ENCODE measurements at places on chromosomes 7 and 10.

GRCh38 chr7:24498439-24498838, 74.8 kb upstream of the PALS2 start:
- no peak for DNase-seq

DNA sequence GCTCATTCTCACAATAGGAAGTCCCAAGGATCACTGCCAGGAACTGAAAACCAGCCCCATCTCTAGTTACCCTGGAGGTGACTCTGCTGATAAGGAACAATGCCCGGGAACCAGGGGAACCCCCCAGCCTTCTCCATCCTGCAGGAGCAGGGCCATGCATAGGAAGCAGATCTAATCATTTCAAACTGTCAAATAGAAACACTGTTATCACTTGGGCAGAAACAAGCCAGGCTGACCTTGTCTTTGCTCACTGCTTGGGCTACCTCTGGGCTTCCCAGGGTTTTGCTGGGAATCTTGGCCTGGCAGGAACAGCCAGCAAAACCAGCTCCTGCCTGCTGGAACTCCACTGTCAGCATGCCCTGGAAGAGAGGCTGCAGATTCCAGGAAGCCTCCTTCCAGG, 114.1 kb downstream of the RNF216 start:
- no peak for DNase-seq

GRCh38 chr7:128094686-128095085, 63.4 kb upstream of the LRRC4 start:
- no peak for DNase-seq

- DNase-seq: no peak
Observed at GRCh38 chr10:103789771-103790201, 65.6 kb downstream of the SH3PXD2A start.

DNA sequence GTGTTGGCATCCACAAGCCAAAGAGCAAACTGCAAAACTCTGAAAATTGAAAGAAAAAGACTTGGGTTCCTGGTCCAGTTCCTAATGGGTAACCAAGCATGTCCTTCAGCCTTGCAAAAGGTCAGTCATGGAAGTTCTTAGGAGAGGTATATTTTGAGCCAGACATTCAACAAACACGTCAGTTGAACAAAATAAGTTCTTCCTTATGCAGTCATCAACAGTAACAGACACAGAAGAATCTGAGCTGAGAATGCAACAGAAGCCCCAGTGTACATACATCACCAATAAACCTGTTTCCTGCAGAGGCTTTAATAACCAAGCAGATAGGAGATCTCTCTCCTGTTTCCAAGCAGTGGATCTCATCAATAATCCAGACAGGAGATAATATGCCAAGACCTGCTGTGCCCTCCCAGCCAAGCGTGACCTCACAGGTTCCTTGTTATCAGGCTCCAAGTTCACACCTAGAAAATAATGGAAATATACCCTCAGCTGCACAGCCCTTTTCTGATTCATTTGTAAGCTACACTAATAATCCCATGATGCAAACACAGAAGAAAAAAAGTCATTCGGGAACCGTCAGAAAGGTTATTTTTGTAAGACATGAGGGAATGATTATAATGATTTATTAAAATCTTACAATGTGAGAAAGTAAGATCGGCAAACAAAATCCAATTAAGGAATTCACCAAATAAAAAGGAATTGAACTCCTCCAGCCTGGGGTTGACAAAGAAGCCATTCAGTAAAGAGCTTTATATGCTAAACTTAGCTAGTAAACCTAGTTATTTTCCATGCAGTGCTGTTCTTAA, 90.7 kb downstream of the DGKI start:
- DNase-seq: peak; percentile 20

- peak; percentile 87 for DNase-seq
Observed at GRCh38 chr10:28089467-28089866, 90.6 kb upstream of the ODAD2 start.

DNA sequence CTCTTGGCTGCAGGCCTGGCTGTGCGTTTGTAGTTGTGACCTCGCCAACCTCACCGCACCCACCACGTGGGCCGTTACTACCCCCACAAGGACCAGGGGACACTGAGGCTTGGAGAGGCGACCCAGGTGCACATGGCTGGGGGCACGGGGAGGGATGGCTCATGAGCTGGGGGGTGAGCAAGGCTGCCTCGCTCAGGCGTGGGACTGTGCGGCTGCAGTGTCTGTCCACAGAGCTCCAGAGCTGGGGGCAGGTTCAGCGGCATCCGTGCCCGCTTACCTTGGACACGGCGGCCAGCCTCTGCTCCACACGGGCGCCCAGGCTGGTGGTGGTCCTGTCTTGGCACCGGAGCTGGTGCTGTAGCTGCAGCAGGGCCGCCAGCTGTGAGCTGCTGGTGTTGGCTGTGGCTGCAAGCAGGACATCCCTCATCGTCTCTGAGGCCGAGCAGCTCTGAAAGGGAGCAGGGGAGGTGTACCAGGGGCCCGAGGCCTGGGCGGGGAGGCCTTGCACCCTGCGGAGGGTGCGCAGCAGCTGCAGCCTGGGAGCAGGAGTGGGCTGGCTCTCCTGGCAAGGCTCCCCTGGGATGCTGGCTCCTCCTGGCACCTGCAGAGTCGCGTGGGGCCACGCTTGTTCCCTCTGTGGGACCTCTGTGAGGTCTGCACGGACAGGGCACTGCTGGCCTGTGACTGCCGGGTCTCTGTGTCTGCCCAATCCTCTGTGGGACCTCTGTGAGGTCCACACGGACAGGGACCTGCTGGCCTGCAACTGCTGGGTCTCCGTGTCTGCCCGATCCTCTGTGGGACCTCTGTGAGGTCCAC, 60.0 kb upstream of the NKX6-2 start:
- DNase-seq: no peak

DNA sequence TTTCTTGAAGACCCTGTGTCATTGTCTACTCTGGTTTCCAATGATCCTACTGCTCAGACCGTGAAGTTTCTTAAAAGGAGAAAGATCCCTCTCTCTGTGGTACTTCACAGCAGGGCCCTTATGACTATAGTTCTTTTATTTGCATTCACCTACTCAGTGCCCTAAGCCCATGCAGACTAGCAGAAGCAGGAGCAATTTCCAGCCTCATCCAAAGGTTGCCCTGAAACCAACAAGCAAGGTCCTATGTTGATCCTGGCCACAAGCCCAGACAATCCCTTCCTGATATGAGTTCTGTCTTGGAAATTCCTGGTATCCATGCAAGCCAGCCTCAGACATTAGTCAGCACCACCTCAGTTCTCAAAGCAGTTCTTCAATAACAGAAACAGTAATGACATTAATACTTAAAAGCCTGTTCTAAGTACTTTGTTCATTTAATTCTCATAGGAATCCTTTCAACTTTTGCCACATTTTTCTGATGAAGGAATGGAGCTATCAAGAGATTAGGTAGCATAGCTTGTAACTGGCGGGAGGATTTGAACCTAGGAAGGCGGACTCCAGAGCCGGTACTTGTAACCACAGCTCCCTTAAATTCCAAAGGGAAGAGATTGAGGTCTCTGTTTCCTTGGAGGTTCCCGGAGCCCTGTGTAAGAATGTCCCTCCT, 58.1 kb upstream of the ST8SIA6 start:
- peak; percentile 98 for DNase-seq

DNA sequence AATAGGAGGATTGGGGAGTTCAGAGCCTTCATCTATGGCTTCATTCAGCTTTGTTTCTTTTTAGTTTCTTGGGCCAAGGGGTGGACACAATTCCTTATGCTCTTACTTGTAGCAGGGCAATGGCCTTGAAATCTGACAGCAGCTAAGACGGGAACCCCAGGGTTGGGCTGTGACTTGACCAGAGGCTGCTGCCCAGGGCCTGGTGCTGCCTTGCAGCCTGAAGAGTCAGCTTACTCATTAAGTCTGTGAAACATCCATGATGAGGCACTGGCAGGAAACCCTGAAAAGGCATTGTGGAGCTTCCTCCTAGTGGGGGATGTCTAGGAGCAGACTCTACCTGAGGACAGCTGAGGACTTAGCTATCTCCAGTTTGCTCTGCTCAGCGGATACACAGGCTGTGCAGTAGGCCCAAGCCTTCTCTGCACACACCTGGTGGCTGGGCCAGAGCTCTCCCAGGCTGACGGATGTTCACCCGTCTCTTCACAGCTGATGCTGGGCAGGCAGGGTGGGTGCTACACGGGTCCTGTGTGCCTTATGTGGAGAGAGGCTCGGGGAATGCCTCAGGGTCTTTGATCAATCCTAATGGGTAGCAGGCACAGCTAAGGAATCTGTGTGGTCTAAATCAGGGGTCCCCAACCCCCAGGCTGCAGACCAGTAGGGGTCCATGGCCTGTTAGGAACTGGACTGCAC, 17.8 kb downstream of the CXCL12 start:
- no peak for DNase-seq

DNA sequence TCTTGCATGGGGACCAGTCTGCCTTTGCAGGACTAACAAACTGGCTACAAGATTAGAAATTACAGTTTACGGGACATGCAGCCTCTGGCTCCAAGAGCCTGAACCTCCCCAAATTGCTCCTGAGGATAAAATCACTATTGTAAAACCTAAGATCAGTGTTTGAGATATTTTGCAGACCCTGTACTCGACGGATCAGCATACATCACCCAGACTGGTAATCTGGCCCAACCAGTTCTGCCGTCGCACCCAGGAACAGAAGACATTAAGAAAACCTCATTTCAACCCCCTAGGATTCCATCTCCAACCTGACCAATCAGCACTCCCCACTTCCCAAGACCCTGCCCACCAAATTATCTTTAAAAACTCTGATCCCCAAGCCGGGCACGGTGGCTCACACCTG, 27.1 kb upstream of the DNMBP start:
- DNase-seq: no peak

DNA sequence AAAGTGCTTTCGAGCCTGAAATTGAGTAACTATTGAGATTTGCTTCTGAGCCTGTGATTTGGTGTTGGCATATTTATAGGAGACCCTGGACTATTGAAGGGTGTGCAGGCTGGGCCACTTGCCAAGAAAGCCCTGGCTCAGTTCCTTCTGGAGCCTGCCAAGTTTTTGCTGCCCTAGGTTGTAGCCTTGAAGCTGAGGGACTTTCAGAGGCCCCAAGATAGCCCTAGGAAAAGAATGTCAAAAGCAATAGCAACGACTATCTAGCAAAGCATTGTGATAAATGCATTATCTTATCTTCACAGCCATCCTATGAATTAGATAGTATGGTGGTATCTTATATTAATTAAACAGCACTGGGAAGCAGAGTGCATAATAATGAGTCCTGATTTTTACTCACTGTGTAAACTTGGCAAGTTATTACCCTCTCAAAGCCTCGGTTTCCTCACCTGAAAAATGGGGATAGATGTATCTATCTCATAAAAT, 473.7 kb upstream of the PODXL start:
- DNase-seq: no peak

GRCh38 chr10:89853781-89854191, 152.4 kb downstream of the KIF20B start:
- DNase-seq: no peak

DNA sequence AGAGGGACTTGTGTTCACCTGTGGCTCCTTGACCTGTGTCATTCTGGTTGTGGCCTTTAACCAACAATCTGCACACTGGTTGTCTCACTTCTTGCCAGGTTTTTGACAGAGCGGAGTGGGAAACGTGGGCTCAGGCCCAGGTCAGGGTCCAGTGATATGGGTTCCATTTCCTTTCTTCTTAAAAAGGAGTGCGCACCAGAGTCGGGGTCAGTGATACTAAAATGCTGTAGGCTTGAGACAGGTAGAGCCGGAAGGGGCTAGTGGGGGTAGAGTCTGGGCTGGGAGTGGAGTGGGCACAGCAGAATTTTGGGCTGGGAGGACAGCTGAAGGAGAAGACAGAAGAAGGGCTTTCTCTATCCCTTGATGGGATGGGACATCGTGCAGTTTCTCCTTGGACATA, 61.2 kb downstream of the SH2D4B start:
- no peak for DNase-seq

DNA sequence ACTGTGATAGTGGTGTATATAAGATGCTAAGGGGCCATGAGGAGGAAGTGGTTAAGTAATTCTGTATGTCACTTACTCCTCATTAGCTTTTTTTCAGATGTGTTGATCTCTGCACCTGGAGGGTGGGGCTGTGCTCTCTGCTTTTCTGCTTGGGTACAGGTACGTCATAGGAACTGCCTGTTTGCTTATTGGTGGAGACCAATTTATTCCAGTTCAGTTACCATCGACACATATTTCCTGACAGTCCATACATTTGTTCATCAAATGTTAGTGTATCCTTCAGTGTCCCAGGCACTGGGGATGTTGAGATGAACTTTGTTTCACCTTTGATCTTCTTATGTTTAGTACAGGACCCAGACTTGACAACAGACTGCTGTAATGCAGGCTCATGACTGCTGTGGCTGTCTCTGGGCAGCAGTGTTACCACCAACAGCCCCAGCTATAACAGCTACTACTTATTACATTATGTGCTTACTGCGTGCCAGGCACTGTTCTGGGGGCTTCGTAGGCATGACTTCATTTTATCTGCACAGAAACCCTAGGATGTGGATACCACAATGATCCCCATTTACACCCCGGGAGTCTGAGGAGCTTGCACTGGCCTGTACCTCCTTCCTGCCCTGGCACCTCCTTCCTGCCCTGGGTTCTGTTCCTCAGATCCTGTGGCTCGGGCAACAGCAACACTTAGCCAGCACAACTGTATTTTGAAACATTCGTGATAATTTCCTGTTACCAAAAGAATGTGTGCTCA, 87.4 kb downstream of the BUB3 start:
- no peak for DNase-seq

- DNase-seq: no peak
Observed at GRCh38 chr10:101511938-101512337, 76.1 kb downstream of the POLL start.

DNA sequence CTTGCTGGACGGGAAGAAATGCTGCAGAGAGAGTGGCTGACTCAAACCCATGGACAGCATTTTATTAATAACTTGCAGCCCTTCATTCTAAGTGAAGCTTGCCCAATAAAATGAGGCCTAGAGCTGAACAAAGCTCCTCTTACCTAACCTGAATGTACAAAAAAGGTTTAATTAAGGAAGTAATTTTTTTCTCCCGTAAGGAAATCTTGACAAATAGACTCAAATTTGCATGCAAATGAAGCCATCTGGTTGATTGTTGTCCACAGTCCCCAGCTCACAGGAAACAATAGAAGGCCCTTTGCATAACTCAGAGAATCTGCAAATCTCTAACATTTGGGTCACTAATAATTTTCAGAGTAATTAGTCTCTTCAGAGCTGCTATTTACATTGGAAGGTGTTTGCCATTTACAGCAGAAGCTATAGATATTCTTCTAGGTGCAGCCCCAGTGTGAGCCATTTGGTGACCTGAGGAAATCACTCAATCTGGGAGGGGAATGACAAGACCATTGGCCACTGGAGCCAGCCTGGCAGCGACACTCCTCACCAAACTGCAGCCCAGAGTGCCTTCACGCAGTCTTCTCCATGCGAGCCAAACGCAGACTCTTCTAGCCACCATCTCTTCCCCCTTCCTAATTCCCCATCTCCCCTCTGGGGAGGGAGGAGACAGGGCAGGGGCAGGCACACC, 483.0 kb upstream of the C7orf33 start:
- no peak for DNase-seq

GRCh38 chr7:105800442-105800841, 76.0 kb downstream of the ATXN7L1 start:
- no peak for DNase-seq

GRCh38 chr7:10257438-10257837, 716.2 kb upstream of the PHF14 start:
- no peak for DNase-seq
